Ammon's horn (tissue), 1 donor: ENCODE measurements at places on chromosomes 12 and 14.

DNA sequence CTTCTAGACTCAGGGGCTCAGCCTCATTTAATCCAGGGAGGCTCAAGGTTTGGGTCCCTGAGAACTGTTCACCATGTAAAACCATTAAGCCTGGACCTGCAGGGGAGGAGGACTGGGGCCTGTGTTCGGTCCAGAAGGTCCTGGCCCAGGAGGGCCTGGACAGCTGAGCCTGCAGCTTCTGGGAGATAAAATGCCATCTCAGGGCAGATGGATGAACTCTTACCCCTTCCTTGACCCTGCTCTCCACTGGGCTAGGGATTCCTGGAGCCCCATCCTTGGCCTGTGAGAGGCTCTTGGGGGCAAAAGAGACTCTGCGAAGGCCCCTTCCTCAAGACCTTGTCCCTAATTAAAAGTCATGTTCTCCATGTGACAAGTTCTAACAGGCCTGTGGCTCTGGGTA is 51.2 kb downstream of the PRMT8 start:
- no peak for DNase-seq

DNA sequence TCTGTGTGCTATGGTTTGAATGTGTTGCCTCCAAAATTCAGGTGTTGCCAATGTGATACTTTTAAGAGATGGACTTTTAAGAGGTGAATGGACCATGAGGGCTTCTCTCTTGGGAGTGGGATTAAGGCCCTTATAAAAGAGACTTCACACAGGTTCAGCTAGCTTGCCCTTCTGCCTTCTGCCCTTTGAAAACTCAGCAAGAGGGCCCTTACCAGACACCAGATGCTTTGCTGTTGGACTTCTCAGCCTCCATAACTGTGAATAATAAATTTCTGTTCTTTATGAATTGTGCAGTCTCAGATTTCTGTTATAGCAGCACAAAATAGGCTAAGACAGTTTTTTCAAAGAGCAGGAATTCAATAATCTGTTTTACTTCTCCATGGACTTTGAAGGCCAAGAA is 86.1 kb downstream of the DIP2B start:
- DNase-seq = no peak

DNA sequence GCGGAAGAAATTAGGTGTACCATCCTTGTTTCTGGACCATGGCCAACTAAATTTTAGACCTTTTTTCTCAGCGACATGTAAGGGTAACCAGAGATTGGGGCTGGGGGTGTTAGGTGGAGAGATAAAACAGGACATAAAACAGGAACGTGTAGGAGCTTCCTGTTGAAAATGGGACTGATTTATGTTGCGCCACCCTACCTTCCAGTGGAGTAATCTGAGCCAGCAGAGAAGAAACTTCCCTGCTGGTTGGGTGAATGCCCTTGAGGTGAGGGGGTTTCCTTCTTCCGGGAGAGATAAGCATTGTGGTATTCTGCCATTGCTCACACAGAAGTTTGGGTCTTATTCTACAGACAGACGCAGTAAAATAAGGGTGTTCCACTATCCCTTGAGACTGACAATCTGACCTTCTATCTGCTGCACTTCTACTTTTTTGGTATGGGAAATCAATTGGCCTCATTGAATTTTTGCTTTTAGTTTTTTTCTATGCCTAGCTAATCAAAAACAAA is 417.6 kb downstream of the PCNX1 start:
- DNase-seq = no peak

GRCh38 chr14:94132285-94132887 is 3.0 kb upstream of the IFI27L2 start:
- DNase-seq = peak; percentile 65

GRCh38 chr12:64077922-64078321 is 144.2 kb downstream of the KICS2 start:
- no peak for DNase-seq
